Stromal cell of bone marrow (primary cell): ENCODE measurements at places on chromosomes 4 and X.

- no peak for DNase-seq
Observed at GRCh38 chrX:68669094-68669860, 21.8 kb downstream of the STARD8 start.

- no peak for DNase-seq
Observed at GRCh38 chrX:95907081-95907480, 777.6 kb upstream of the DIAPH2 start.

DNA sequence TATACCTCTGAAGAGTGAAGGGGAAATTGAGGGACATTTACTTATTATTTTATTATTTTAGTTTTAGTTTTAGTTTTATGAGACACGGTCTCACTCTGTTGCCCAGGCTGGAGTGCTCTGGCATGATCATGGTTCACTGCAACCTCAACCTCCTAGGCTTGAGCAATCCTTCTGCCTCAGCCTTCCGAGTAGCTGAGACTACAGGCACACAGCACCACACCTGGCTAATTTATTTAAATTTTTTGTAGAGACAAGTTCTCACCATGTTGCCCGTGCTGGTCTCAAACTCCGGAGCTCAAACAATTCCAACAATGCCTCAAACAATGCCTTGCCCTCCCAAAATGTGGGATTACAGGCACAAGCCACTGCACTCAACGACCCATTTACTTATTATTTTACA lies 68.4 kb upstream of the BMP2K start:
- no peak for DNase-seq

DNA sequence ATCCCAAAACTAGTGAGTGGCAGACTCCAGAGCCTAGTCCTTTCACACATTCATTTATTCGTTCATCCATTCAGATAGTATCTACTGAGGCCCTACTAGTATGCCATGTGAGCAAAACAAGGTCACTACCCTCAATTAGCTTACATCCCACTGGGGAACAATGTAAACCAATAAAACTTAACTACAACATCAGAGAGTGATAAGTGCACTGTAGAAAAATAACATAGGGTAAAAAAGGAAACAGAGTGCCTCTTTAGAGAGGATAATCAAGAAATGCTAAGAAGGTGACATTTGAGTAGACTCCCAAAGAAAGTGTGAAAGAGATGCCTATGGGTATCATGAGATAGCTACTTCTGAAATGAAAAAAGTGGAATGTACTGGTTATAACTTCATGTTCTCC lies 18.5 kb downstream of the PAPSS1 start:
- DNase-seq: no peak

DNA sequence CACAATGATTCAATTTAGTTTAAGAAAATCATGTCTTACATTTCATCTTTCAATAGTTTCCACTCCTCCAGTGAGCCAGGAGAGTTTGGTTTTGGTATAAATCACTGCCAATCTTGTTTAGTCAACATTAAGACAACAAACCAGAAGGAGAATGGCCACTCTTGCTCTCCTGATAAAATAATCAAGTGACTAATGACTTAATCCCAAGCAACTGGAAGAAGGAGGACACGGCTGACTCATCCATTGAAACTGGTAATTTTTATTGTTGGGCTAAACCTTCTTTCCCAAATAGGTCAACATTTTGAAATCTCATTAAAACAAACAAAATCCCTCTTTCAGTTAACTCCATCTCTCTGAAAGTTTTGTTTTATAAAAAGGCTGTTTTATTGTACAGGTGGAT lies 230.2 kb downstream of the CLCN4 start:
- DNase-seq: no peak

DNA sequence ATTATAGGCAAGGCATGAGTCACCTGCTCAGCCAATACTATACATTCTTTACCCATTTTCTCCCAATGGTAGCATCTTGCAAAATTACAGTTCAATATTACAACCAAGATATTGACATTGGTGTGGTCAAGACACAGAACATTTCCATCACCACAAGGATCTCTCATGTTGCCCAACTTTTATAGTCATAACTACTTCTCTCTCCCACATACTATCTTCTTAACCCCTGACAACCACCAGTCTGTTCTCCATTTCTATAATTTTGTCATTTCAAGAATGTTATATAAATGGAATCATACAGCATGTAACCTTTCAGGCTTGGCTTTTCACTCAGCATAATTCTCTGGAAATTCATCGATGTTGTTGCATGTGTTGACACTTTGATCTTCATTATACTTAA lies 144.9 kb downstream of the ENOX2 start:
- DNase-seq: no peak
